SJSA1 (cell line): ENCODE measurements at places on chromosomes 16 and 17.
A peak's percentile ranks its signal among the peaks of the same experiment; 100 is the strongest.

GRCh38 chr16:66335704-66336329, 30.7 kb upstream of the CDH5 start:
- DNase-seq = peak; percentile 60

DNA sequence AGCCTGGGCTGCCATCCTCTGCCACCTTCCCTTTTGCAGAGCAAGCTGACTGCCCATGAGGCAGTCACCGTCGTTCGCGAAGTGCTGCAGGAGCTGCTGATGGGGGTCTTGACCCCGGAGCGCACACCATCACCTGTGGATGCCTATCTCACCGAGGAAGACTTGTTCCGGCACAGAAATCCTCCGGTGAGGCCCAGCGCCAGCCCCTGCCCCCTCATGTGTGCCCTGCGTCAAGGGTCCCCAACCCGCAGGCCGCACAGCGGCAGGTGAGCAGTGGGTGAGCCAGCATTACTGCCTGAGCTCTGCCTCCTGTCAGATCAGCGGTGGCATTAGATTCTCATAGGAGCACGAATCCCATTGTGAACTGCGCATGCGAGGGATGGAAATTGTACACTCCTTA, 7.7 kb upstream of the EPN3 start:
- no peak for DNase-seq

GRCh38 chr17:40134184-40134583, 6.2 kb upstream of the CASC3 start:
- no peak for DNase-seq

DNA sequence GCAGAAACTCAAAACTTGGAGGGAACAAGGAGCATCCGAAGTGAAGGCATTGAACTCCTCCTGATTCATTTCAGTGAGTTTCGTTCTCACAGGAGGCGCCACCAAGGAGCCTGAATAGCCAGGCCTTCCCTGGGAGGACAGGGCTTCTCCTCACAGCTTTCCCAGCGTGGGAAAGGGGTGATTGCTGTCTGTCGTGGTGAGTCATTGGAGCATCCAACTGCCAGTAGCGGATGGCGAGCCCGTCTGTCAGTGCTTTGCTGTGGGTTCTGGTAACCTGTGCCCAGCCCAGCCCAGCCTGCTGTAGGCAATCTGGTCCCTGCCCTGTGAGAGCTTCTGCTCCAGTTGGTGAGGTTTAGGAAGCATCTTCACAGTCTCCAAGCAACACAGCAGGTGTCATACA, 28.3 kb downstream of the PLCD3 start:
- DNase-seq = no peak

DNA sequence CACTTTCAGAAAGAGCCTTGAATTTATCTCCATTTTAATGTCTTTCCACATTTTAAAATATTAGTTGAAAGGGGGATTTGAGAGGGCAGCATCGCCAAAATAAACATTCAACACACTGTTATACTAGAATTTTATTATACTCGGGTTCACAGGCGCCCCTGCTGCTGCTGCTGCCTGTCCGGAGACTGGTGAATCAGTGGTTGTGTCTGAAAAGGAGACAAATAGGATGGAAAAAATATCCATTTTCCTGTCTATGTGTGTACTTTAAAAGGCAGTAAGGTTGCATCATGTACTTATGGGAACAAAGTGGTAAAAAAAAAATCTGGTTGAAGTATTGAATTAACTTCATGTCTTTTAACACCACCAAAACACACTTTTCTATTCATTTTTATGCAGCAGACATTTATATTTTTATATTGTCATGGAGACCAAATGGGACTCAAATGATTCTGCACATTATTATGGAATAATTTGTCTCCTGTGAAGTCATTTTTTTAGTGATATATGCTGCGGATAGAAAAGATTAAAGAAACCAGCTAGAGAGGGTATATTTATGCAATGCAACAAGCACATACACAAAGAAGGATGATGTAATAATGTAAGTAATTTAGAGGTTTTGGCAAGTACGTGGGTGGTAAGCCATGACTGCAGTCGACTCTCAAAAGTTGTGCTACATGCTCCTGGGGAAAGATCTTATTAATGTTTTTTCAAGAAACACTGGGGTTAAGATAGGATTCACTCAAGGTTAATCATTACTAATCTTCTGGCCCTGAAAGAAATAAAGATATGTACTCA, 759.0 kb upstream of the SOX9 start:
- no peak for DNase-seq

GRCh38 chr17:7307686-7308624, 527 bp downstream of the EIF5A start:
- DNase-seq = no peak

GRCh38 chr16:82523815-82524214, 103.0 kb upstream of the CDH13 start:
- DNase-seq = no peak

DNA sequence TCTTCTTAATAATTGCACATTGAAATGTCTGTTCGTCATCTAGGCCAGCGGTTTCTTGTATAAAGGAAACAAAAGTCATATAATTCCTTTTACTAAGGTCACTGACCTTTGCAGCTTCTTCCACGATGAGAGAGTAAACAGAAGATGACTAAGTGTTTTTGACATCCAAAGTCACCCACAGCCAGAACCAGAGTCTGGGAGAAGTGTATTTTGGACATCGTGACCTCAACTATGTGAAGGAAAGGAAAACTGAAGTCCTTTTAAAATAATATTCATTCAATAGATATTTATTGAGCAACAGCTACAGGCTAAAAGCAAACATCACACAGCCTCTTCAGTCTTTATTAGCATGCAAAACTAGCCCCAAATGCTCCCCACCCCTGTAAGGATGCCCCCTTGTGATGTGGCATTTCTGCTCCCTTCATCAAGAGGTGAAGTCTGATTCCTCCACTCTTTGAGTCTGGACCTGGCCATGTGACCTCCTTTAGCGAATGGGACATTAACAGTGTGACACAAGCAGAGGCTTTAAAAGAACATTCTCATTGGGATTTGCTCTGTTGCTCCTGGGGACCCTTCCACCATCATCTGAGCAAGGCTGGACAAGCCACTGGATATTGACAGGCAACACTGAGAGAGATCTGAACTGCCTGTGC, 8.1 kb upstream of the PMP22 start:
- DNase-seq = peak; percentile 69

DNA sequence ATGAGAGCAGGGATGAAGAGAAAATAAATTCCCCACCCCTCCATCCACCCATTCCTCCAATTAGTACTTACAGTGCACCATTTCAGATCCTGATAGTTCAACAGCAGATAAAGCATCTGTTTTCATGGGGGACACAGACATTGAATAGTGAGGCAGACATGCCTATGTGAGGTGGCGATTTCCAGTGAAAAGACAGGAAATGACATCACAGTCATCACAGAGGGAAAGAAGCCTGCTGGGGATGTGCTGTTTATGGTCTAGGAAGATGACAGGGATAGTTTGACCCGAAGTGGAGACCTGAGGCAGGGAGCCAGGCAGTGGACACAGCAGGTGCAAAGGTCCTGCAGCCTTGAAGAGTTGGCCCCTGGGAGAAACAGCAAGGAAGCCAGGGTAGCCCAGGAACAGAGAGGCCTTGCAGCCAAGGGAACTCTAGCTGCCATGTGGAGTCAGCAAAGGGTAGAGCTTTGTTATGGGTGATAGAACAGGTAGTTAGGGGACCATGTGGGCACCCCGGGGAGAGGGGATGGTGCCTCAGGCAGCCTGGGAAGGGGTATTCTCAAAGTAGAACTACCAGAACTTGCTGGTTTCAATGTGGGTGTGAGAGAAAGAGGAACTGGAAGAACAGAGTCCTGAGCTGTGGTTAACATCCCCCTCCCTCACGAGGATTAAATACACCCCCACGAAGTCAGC, 256.6 kb downstream of the CPPED1 start:
- DNase-seq = no peak

GRCh38 chr17:49603720-49604119, 28.0 kb downstream of the NXPH3 start:
- DNase-seq = no peak

- no peak for DNase-seq
Measured at GRCh38 chr17:70675070-70675590, 505.8 kb downstream of the KCNJ2 start.

DNA sequence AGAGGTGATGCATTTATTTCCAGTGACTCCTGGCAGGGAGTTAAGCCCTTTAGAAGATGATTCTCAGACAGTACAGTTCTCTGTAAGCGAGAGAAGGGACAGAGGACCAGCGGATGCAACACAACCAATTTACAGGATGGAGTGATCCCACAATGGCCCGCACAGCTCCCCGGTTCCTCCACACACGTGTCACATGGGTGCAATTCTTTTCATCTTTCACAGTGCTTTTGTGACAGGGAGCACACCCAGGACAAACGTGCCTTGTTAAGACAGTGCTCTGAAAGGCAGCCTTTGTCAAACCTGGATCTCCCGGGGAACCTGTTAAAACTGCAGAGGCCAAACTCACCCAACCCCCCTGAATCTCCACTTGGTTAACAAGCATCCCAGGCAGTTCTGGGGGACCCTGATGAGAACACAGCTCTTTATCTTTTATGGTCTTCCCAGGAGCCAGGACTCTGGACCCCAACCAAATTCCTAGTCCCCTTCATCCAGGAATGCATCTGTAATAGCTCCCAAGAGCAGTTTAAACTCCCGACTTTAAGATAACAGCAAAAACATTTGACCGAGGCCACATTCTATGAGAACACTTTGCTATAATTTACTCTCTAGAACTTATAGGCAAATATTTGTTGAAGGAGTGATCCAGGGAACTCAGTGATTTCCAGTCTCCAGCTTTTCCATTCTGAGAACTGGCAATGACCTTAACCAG, 134.9 kb upstream of the CDH5 start:
- DNase-seq = no peak

DNA sequence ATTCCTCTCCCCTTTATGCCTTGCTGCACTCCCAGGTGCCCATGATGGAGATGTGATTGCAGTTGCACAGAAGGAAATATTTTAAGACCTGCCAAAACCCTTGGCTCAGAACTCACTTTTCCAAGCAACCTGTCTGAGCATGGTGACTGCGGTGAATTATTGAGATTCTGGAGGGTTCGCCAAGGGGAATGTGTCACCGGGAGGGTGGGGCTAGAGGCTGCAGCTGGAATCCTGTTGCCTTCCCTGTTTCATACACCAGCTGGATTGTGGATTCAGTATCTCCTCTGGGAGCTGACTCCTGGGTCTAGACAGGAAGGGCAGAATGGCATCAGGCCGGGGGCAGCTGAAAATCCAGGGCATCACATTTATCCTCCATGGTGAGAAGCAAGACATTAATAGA, 527.2 kb downstream of the TMEM114 start:
- no peak for DNase-seq

GRCh38 chr17:6240001-6240400, 169.8 kb downstream of the WSCD1 start:
- no peak for DNase-seq

- DNase-seq = no peak
Measured at GRCh38 chr16:73000020-73000906, 47.7 kb downstream of the ZFHX3 start.

DNA sequence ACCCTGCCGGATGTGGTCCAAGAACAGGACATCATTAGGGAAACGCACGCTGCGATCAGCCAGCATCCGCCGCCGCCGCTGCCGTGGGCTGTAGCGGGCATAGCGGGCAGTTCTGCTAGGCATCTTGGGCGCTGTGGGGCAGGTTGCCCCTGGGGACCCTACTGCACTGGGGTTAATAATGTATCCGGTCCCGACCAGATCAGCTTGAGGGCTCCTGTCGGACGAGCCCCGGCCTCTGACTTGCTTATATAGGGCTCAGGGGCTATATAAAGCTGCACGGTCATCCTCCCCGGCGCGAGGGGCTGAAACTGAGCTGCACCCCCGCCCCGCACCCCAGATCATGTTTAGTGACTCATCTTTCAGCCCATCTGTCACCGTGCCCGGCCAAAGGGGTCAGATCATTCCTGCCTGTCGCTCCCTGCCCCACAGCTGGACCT, at the start of gene PPP1R27:
PPP1R27 (minus strand) TSS at position 220 of the 437 bp plus-strand sequence; CDS start at position 123, 97 bp downstream.
- no peak for DNase-seq

DNA sequence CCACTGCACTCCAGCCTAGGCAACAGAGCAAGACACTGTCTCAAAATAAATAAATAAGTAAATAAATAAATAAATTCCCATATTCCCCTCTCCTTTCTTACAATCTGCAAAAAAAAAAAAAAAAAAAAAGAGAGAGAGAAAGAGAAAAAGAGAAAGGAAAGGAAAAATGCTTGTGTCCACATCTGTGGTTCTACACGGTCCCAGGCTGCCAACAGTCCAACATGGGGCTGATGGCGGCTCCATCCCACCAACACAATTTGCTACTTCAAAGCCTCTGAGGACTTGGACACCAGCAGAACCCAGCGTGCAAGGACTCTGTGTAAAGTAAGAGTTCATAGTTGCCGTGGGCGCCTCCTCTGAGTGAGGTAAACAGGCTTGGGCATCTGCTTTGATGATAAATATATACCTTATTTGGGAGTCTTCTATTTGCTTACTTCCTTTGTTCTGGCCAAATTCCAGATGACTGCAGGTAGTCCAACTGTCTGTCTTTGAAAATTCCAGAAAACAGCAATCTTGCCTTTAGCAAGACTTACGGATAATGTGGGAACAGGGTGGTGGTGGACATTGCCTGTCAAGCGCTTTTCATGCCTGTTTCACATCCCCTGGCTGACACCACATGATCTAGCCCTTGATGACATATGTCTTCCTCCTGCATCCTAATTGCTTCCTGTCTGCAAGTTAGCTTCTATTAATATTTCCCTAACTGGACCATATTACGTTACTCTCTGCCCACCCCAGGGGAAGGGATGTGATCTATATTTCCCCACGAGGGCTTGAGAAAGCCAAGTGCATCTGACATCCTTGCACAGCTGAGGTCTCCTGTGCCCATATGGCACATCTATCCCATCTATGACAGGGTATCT, 10.1 kb downstream of the LITAF start:
- no peak for DNase-seq
